GM23338 (cell line): ENCODE measurements at places on chromosomes 11 and 22. TPM values are rescaled to one million over a fixed set of nuclear protein-coding genes. Genes with fewer than 3 reads are reported as not detected.

GRCh38 chr22:26481694-26482093, 1.9 kb downstream of the HPS4 start:
- peaks cover 27% of the 10 kb centered on the region for H3K4me1 ChIP-seq
- DNase-seq: no peak
- H3K27ac ChIP-seq: 0 out of 2 replicates have a peak overlapping the region, but pooled peaks have one; percentile 52
- peaks cover 24% of the 10 kb centered on the region for H3K36me3 ChIP-seq
- H3K4me3 ChIP-seq: peak overlapping the region; percentile 33; the same call in 1 of the 2 replicates

GRCh38 chr11:80720295-80720694, 1279.5 kb upstream of the TENM4 start:
- no peak for DNase-seq
- H3K27me3 ChIP-seq: no peaks in the 10 kb centered on the region
- H3K4me1 ChIP-seq: no peaks in the 10 kb centered on the region
- no peak overlapping the region for H3K4me3 ChIP-seq
- H3K27ac ChIP-seq: no peak overlapping the region
- H3K36me3 ChIP-seq: no peaks in the 10 kb centered on the region

TMA7B gene
- total RNA-seq: not detected in 2 replicates

PKP3 gene
- total RNA-seq: 18.7 and 23.0 TPM in 2 replicates
